Activated effector memory CD4-positive, alpha-beta T cell treated with Interleukin-2 at 50 U/mL for 16 hours (primary cell): ENCODE measurements at places on chromosomes 4 and X.

- no peak for DNase-seq
Observed at GRCh38 chr4:119105605-119106004, 30.0 kb upstream of the MYOZ2 start.

GRCh38 chr4:143207555-143207954 lies 22.8 kb downstream of the USP38 start:
- DNase-seq: no peak

DNA sequence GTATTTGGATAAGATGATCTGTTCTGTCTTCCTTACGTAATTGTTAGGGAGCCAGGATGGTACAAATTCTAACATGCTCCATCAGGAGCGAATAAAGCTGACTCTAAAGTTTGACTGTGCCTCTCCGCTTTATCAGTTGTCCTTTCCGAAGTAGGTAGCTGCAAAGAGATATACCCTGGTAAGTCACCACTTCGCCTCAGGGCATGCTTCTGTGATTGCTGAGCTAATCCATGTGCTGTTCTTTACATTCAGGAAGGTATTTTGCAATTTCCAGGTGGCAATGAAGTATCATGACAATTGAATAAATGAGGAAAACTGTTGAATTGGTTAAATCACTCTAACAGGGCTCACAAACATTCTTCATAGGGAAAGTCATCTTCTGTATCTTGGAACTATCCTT lies 38.9 kb downstream of the KIT start:
- no peak for DNase-seq

DNA sequence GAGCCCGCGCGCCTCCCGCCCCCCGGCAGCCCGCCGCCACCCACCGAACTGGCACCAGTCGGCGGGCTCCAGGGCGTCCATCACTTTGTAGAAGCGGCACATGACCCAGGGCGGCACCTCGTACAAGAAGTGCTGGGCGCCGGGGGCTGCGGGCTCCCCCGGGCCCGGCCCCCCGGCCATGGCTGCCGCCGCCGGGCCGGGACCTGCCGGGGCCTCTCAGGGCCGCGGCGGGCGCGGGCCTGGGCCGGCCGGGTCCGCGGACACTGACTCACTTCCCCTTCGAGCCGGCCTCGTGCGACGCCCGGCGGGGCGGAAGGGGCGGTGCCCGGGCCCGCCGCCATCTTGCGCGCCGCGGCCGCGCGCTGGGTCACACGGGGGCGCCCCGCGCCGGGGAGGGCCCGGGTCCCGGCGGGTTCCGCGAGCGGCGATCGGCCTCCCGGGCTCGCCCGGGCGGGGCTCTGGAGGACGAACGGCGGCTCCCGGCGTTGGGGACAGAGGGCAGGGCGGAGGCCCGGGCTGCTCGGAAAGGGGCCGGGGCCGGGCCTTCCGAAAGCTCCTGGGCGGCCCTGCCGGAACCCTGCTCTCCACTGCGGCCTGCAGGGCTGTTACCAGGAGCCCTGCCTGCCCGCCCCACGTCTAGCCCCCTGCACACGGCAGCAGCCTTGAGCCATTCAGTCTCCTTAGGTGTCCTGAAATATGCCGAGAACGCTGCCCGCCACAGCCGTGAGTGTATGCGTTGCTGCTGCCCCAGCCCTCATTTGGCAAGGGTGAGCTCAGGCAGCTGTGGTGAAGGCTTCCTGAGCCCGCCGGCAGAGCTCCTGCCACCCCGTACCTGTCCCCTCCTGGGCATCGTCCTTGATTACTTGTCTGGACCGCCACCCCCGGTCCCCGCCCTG lies at the start of gene IRAK1:
TSS of gene IRAK1 (minus strand) at position 270 of the 896 bp plus-strand sequence. CDS start at position 180, 90 bp downstream.
- peak; percentile 46 for DNase-seq

- DNase-seq: no peak
Observed at GRCh38 chr4:41218703-41219102, 4.4 kb upstream of the APBB2 start.

DNA sequence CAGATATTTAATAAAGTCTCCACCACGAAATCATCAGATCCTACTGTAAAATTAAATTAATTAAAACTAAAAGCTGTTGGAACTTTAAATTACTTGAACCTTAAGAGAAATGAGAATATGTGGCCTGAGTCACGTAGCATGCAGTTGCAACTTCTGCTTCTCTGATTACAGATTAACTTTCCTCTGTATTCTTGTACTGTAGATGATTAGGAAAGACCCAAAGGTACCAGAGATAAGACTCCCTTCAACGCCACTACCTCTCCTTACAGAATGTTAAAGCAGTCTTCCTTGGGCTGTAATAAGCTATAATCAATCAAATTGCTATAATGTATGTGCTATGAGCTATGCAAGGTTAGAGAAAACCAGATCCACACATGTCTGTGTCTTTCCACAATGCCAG lies 47.9 kb downstream of the FAM13A start:
- no peak for DNase-seq

DNA sequence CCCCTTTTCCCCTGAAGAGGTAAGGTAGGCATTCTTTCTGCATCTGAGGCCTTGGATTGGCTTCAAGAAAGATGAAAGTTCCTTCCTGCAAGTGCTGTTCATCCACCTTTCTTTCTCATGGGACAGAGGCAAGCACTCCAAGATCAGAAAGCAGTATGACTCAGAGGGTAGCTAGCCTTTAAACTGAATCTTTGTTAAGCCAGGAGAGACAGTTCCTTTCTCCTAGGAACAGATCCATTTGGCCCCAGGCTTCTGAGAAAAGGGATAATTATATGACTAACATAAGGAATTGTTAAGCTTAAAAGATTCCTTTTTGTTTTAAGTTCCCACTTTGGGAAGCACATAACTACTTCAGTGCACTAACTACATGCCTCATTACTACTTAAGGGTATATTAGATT lies 192.0 kb downstream of the PPP3CA start:
- no peak for DNase-seq

DNA sequence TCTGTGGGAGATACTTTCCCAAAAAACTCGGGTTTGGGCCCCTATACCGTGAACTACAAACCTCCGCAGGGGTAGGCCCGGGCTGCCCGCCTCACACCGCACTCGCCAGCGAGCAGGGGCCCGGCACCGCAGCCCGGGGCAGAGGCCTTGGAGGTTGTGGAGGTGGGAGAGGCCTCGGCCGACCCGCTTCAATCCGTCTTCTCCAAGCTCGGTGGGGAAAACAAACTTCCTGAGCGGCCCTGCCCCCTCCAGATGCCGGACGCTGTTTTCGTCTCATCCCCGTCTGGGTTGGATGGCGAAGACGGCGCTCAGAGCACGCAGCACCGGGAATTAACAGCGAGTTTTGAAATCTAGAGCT lies 442 bp upstream of the MCUB start:
- DNase-seq: no peak

DNA sequence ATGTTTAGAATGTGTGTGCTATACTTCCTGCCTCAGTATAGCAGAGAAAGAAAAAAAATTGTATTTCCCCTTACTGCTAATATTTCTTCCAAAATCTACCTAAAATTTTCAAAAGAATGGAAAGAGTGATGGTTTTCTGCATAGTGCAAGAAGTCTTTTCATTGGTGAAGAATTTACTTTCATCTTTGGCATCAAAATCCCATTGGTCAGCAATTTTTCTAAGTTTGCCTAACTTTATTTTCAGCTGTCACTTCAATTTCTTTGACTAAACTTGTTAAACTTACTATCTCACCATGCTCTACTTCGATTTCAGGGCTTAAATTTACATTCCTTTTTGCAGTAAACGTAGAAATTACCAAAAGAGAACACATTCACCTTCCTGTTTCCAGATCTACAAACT lies 44.5 kb upstream of the MAGEB2 start:
- no peak for DNase-seq

GRCh38 chr4:184899261-184900134 lies 73.7 kb upstream of the ACSL1 start:
- DNase-seq: no peak

GRCh38 chr4:6854098-6854744 lies 55.4 kb upstream of the TBC1D14 start:
- DNase-seq: no peak

GRCh38 chr4:17558941-17559708 lies 17.9 kb upstream of the LAP3 start:
- DNase-seq: no peak

- no peak for DNase-seq
Observed at GRCh38 chrX:55742649-55743048, 25.1 kb downstream of the RRAGB start.

DNA sequence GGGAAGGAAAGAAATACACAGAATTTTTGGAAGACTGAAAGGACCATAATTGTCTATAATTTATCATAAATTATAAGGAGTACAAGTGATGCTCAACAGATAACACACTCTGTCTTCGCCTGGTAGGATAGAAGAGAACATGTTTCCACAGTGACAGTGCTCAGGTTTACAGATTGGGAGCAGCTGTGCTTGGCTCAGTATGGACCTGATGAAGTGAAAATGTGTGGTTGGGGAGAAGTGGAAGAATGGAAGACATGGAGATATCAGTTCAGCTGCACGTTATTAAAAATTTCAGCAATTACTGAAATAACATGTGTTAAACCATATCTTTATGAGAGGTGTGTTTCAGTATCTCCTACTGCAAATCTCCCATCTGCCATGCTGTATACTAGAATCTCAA lies 90.6 kb downstream of the TLL1 start:
- DNase-seq: no peak

- no peak for DNase-seq
Observed at GRCh38 chr4:17512973-17513665, 1.2 kb upstream of the QDPR start.

GRCh38 chr4:107071108-107071507 lies 35.0 kb upstream of the DKK2 start:
- no peak for DNase-seq

DNA sequence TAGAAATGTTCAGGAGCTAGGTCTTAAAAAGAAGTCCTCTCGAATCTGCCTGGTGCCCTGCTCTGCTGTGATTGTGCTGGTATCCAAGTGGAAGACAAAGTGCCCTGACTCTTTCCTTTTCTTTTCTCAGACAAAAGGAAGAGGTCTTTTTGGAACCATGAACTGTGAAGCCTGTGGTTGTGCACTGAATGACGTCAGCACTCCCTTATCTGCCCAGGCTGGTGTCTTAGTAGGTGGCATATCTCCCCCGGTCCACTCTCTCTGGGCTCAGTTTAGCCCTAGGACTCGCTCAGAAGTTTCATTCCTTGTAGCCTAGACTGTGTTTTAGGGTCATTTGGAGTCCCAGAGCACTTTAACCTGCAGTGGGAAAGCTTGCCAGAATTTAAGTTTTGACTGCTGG lies 400.3 kb upstream of the CT83 start:
- DNase-seq: no peak

GRCh38 chr4:53967986-53968385 lies 96.4 kb downstream of the CHIC2 start:
- DNase-seq: no peak

GRCh38 chr4:169154121-169154520 lies 116.6 kb downstream of the SH3RF1 start:
- DNase-seq: no peak

DNA sequence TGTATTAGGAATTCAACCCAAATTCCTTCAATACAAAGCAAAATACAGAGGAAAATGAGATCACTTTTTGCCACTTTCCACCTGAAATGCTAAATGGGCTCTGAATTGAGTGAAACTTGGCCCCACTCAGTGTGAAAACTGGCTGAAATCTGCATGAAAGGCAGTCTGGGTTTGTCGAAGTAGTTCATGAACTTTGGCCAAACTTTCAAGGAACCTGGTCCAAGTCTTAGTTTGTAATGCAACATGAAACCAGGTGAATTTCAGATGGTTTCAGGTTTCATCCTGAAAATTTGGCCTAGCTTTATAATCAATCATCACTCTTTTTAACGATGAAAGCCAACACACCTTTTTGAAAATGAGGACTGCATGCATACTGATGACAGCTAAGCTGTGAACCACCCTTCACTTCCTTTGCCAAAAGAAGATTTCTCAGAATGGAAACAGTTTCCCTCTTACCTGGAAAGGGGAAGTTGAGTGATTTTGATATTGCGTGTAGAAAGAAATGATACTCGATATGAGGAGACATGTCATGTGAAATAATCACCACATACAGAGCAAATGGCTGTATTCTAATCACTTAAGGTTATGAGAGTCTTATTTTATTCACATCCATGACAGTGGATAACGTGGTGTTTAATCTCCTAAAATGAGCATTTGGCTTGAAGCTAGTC lies 209.9 kb upstream of the ETNPPL start:
- no peak for DNase-seq

DNA sequence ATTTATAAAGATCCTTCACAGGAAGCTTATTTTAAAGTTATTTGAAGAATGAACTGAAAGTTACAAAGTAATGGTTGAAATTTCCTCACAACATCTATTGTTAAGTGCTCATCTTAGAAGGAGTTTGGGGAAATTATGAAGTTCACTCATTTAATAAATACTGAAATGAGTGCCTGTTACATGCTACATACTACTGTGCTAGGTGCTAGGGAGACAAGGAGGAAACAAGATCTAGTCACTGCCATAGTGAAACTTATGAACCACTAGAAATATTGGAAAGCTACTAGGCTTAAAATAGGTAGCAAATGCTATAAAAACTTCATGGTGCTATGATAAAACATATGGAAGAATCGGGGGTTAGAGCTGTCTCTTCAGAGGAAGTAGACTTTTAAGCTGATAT lies 97.1 kb downstream of the JADE1 start:
- DNase-seq: no peak

GRCh38 chr4:20684852-20685763 lies 15.2 kb upstream of the PACRGL start:
- DNase-seq: no peak

DNA sequence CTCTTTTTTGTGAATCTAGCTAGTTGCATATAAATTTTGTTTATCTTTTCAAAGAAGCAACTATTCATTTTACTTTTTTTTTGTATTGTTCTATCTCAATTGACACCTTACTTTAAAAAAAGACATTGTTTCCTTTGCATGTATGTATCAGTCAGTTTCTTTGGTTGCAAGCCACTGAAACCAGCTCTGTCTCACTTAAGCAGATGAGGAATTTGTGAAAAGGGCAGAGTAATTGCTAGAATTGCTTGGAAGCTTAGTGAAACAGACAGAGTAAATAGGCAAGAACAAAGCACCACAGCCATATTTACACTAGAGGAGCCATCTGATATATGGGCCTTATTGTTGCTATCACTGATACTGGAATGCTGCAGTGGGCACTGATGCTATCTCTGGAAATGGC lies 231.4 kb upstream of the KLF8 start:
- DNase-seq: no peak

GRCh38 chr4:93319041-93319440 lies 509.5 kb upstream of the ATOH1 start:
- DNase-seq: no peak

GRCh38 chrX:53918702-53919101 lies 125.6 kb downstream of the PHF8 start:
- DNase-seq: no peak

DNA sequence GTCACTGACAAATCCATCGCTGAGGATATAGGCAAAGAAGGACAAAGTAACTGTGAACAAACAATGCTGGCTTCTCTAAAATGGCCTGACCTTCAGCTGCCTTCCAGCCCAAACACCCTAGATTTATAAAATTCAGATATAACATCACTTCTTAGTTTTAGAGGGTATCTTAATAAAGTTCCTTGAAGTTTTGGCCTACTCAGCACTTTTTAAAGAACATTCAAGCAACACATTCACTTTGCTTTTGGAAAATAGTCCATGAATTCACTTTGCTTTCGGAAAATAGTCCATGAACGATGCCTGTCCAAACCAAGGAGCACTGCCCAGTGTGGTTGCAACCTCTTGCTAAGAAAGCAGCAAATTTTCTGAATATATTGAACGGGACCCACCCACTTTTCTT lies 55.0 kb upstream of the TFDP3 start:
- no peak for DNase-seq
